Endothelial cell (in vitro differentiated cells): ENCODE measurements at places on chromosomes 5 and 9. TPM values are rescaled to one million over a fixed set of nuclear protein-coding genes. Genes with fewer than 3 reads are reported as not detected.

TNIP1 gene
- total RNA-seq: 76.0 TPM

NR2F1 gene
- total RNA-seq: 2.1 TPM

CTNND2 gene
- 3.6 TPM for total RNA-seq

TAF11L10 gene
- not detected for total RNA-seq

DMRT3 gene
- total RNA-seq: not detected

FIBCD1 gene
- total RNA-seq: 0.33 TPM
